Myometrial cell (primary cell): ENCODE measurements at places on chromosomes 16 and 17. TPM values are rescaled to one million over a fixed set of nuclear protein-coding genes. Genes with fewer than 3 reads are reported as not detected.

ASPHD1 gene
- total RNA-seq, result 8.1 and 11.5 TPM in 2 replicates

PRCD gene
- total RNA-seq, result 0.71 TPM in 1 of 2 replicates, not detected in the other

KAT8 gene
- 31.2 and 33.7 TPM in 2 replicates for total RNA-seq

TBC1D3I gene
- not detected in 2 replicates for total RNA-seq

ABCC3 gene
- total RNA-seq, result 1.7 and 4.1 TPM in 2 replicates

PDE6G gene
- 1.2 and 3.2 TPM in 2 replicates for total RNA-seq

CD300LB gene
- total RNA-seq, result not detected in 2 replicates

ASGR1 gene
- 3.5 TPM in 1 of 2 replicates, not detected in the other for total RNA-seq

ABCC6 gene
- total RNA-seq, result 0.18 and 4.0 TPM in 2 replicates

IRX3 gene
- total RNA-seq, result 0.86 TPM in 1 of 2 replicates, not detected in the other

PRDM7 gene
- not detected in 2 replicates for total RNA-seq

CLEC19A gene
- total RNA-seq, result not detected in 2 replicates

KIF1C gene
- total RNA-seq, result 49.3 and 54.8 TPM in 2 replicates

HBQ1 gene
- not detected in 2 replicates for total RNA-seq

MPP2 gene
- 0.58 and 3.9 TPM in 2 replicates for total RNA-seq

NPIPA8 gene
- total RNA-seq, result 4.9 TPM in 1 of 2 replicates, not detected in the other

EFCAB5 gene
- 0.18 TPM in 1 of 2 replicates, not detected in the other for total RNA-seq

ITGAX gene
- total RNA-seq, result 0.86 and 1.9 TPM in 2 replicates

IKZF3 gene
- total RNA-seq, result not detected in 2 replicates

SDR42E1 gene
- 0.29 and 0.35 TPM in 2 replicates for total RNA-seq

TLCD2 gene
- 2.6 and 2.8 TPM in 2 replicates for total RNA-seq

KRTAP1-1 gene
- total RNA-seq, result 0.35 TPM in 1 of 2 replicates, not detected in the other

CDH8 gene
- not detected in 2 replicates for total RNA-seq

HBM gene
- not detected in 2 replicates for total RNA-seq

AIPL1 gene
- total RNA-seq, result not detected in 2 replicates

TBC1D28 gene
- not detected in 2 replicates for total RNA-seq

PPP1R27 gene
- total RNA-seq, result not detected in 2 replicates

FBXW10B gene
- total RNA-seq, result not detected in 2 replicates
